ENCODE measurements at places on chromosomes 3 and 15.
A peak's percentile ranks its signal among the peaks of the same experiment; 100 is the strongest.

GRCh38 chr15:31481142-31481541, 154.5 kb downstream of the KLF13 start:
- no peak for DNase-seq

- DNase-seq, result no peak
These were observed 2.0 kb downstream of the PRSS50 start for GRCh38 chr3:46715507-46716175.

DNA sequence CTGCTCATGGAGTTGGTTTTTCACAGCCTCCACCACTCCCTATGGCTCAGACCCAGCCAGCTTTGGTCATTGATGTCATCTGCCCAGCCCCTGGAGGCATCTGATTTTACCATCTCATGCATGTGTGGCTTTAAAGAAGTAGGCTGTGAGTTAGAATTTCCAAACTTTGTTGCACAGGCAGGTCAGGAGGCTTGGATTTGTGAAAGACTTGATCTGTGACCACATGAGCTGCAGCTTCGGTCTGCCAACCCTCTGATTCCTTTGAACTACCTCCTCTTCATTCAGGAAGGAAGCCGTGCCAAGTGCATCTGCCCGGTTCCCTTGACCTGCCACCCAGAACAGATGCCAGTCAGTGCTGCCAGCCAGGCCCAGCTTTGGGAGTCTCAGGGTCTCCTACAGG, 9.2 kb downstream of the CTXND1 start:
- no peak for DNase-seq

DNA sequence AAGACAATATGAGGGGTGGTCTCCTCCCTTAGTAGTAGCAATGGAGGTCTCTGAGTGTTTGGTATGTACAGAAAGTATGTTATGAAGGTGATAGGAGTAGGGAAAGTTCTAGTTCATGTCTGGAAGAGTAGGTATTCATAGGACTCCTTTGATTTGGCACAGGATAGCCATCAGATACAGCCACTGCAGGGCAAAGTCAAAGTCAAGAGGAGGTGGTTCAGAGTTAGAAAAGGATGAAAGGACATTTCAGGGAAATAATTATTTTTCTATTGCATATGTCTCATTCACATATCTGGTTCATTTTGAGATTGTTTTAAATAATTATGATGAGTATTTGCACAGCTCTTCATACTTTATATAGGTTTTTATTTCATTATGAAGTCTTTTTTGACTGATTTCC, 381.1 kb downstream of the MFSD1 start:
- no peak for DNase-seq

DNA sequence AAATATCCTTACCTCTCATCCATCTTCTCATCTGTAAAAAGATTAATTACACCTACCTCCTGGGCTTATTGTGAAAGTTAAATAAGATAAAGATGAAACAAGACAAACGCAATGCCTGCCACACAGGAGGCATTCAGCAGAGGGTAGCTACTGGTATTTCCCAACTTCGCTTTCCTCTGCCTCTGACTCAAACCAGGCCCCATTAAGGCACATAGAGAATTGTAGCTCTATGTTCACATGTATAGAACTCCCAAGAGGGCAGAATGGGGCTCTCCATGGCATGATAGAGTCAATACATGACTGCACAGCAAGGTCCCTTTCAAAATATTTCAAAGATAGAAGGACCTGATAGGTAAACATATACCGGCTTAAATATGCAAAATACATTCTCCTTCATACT, 1.4 kb downstream of the LYSMD2 start:
- no peak for DNase-seq

DNA sequence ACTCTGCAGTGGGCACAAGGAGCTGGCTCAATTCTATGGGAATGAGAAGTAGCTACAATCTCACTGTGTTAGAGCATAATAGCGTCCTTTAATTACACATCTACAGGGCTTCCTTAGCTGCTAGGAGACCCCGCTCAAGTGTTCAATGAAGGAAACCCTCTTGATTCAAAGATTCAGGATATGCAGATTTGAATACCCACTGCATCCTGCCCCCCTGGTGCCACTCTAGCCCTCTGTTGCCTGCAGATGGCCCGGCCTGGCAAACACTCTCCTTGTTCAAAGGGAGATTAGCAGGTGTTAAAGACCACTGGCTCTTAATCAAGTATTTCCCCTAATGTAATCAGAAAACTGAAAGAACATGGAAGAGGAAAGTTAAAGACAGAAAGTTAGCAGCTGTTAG, 356.6 kb downstream of the VGLL3 start:
- no peak for DNase-seq

GRCh38 chr3:181711325-181712135, at the start of gene SOX2:
Gene SOX2 (plus strand): TSS chr3:181711925. CDS start chr3:181712361, 436 bp downstream.
- no peak for DNase-seq

- DNase-seq, result no peak
These were observed 22.7 kb downstream of the DHX36 start for GRCh38 chr3:154301561-154301960.

DNA sequence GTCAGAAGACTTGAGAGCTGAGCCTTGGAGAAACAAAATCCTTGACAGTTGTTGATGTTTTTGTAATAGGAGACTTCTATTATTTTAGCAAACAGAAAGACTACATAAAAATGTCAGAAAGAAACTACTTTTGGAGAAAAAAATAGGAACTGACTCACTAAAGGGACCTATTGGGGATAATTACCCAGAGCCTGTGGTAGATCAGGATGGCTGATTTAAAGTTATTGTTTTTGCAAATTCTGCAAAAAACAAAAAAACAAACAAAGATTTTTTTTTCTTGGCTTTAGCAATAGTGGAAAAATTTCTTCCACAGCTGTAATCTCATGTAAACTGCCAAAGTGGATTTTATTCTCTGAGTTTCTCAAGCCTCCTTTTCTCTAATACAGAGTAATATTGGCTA, 101.5 kb upstream of the SATB1 start:
- DNase-seq, result no peak

DNA sequence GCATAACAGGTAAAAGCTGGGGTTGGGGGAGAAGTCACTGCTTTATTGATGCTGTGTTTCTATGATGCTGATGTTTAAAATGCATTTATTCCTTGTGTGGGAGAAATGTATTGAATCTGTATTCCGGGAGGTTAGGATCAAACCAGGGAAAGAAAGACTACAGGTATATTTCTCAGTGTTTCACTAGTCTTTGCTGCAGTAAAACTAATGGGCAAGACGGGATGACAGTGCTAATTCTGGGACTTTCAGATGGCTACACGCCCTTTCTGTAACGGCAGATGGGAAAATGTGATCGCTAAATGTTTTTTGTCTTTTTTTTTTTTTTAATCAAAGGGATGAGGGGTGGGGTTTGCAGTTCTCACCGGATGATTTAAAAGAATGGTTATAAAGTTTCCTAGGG, 393 bp downstream of the CNTN6 start:
- DNase-seq, result no peak

GRCh38 chr3:195133462-195133861, 137.5 kb downstream of the XXYLT1 start:
- DNase-seq, result peak; percentile 29

DNA sequence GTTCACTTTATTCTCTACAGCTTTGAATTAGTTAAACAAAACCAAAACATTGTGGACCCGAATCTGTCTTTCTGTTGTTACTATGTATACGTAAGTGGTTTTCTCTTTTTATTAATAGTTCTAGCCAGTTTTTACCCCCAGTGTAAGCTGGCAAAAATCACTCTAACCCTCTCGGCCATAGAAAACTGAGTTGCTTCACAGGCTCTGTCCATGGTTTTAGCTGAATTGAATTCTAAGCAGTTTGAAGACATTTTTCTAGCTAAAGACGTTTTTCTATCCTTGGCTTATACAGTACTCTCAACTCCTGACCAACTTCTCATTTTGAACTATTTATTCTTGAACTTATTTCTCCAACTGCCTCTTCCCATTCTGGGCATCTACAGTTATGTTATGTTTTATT, 62.9 kb downstream of the CDIN1 start:
- no peak for DNase-seq

- no peak for DNase-seq
These were observed 250.6 kb upstream of the CMC1 start for GRCh38 chr3:27990837-27991236.

- DNase-seq, result no peak
These were observed 218.6 kb downstream of the TBC1D2B start for GRCh38 chr15:77858792-77859490.

DNA sequence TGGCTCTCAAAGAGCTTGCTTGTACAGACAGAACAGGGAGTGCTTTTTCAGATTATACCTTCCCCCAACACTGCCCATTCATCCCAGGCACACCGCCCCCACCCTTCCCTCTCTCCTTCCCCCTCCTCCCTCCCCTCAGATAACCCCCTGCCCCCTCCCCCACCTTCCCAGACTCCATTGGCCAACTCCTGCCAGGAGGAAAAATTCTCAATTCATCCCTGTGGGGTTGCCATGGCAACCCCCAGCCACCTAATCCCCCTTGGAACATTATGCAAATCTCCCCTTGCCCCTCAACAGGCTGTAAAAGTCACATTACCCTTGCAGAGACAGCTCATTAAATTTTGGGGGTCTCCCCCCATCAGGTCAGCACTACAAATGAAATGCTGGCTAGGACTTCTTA, 14.3 kb downstream of the TLE3 start:
- DNase-seq, result no peak

DNA sequence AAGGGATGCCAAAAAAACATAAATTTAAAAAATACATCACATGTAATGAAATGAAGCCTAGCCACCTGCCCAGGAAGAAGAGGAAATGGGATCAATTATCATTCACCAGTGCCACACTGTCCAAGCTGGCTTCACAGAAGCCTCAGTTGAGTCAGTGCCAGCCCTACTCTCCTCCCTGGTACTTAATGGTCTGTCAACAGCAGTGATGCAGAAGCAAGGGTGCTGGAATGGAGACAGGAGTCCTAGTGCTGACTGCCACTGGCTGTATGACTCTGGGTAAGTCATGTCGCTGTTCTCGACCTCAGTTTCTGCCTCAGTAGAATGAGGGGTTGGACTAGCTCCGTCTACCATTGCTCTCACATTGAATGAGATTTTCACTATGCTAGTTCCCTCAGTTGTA, 78.5 kb upstream of the LARS2 start:
- no peak for DNase-seq

- DNase-seq, result no peak
These were observed 782 bp upstream of the UACA start for GRCh38 chr15:70763950-70764730.

GRCh38 chr3:181212271-181212670, 222.7 kb upstream of the DNAJC19 start:
- DNase-seq, result no peak

DNA sequence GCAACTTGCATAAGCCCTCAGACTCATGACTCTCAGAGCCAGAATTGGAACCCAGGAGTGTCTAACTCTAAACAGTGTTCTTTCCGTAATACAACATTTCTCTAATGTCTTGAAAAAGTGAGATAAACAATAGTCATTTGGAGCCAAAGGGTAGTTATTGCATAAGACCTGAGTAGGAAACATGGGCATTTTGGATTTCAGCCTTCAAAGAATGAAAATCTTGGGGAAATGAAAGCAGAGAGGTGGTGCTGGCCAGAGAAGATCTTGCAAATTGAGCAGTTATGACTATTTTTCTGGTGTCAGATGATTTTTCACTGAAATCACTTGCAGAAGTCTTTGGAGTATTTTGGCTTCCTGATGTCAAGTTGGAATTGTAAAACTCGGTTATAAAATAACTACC, 379.4 kb downstream of the DIPK2A start:
- DNase-seq, result no peak

GRCh38 chr3:14768182-14768790, 50.5 kb upstream of the FGD5 start:
- DNase-seq, result no peak

DNA sequence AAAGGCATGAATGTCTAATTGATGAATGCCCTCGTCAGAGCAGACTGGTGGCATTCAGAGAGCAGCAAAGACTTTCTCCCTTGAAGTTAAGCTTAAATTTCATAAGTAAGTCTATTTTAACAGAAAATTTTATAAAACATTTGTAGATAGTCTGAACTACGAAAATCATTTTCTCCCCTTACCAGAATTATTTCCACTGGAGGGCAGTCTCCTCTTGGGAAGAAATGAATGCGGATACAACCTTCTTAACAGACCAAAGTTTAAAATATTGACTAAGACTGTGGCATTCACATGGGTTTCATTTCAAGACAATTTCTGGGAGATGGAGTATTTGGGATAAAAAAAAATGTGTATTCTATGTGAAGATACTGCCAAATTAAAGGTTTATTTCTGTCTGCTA, 669.0 kb downstream of the FHIT start:
- no peak for DNase-seq

GRCh38 chr3:196499061-196499460, 4.5 kb downstream of the RNF168 start:
- DNase-seq, result no peak

DNA sequence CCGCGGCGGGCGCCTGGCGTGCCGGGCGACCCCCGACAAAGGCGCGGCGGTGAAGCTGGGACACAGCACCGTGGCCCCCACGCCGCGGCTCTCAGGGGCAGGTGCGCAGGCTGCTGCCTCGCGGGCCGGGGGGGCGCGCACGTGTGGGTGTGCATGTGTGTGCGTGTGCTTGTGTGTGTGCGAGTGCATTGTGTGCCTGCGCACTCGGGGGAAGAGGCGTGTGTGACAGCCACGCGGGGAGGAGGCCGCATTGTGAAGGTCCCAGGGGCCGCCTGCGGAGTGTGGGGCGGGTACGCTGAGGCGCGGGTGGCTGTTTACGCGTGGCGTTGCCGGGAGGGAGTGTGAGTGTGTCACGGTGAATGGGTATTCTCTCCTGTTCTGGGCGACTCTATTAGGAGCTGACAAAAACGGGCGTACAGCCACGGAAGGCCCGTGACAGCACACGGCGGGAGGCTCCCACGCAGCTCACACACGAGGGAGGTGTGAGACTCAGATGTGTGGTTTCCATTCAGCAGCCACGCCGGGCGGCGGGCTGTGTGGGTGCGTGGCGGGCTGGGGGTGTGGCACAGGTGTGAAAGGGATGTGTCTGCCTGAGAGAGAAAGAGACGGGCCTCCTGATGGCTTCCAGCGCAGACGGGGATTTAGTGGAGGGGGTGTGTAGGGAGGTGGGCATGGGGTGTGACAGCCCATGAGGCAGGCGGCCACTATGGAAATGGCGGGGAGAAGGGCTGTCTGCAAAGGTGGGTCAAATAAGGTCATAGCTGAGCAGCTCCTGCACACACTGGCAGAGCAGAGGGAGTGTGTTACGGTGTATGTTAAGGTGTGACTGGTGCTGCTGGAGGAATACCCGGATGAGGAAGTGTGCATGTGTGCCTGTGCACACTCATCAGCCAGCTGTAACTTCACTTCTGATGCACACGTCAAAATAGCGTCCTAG, 750 bp downstream of the PODXL2 start:
- no peak for DNase-seq

DNA sequence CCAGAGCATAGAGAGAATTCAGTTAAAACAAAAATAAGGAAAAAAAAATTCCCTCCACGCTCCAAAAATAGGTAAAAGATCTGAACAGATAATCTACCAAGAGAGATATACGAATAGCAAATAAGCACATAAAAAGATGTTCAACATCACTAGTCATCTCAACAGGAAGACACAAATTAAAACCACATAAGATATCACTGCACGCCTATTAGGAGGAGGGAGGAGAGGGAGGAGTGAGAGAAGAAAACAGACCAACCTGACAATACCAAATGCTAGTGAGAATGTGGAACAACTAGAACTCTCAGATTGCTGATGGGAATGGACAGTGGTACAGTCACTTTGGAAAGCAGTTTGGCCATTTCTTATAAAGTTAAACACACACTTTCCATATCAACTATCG, 212.5 kb downstream of the FMN1 start:
- no peak for DNase-seq
